ENCODE measurements at places on chromosomes 12 and 14. TPM values are rescaled to one million over a fixed set of nuclear protein-coding genes. Genes with fewer than 3 reads are reported as not detected.

Gene ST8SIA1
- total RNA-seq, result 23.5 TPM

DNA sequence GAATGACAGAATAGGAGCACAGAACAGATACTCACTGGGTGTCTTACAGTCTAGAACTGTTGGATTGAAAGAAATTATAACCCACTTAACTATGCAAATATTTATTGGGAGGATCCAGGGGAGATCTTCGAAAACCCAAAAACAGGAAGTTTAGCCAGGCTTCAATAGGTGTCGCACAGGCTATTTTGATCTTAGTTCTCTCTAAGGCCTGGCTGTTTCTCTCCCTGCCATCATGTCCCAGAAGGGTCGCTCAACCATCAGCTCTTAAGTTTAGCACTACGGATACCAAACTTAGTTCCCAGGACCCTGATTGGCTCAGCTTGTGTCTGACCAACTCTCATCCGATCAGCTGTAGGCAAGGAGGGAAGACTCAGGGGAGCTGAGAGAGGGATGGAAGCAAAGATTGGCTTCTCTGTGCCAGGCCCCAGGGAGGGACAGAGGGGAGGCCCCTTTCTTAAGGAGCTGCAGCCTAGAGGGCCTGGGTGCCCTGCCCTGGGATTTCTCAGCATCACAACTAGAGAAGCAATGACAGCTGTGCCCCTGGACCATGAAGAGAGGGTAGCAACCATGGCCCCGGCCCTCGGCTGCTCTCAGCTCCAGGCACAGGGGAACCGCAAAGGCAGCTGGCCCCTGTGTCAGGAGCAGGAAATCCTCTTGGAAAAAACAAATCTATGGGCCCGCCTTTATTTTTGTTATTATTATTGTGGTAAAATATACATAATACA, 13.5 kb downstream of the PHETA1 start:
- H3K27me3 ChIP-seq, result no peaks in the 10 kb centered on the region
- DNase-seq, result no peak
- H3K27ac ChIP-seq, result no peak overlapping the region
- H3K4me3 ChIP-seq, result no peak overlapping the region
- H3K4me1 ChIP-seq, result no peaks in the 10 kb centered on the region

GRCh38 chr12:11814374-11814773, 164.9 kb downstream of the ETV6 start:
- no peaks in the 10 kb centered on the region for H3K27me3 ChIP-seq
- no peak overlapping the region for H3K4me3 ChIP-seq
- no peak for DNase-seq
- peak overlapping the region; percentile 80 for H3K27ac ChIP-seq

GRCh38 chr12:122421187-122421820, 1.2 kb downstream of the CLIP1 start:
- peak overlapping the region; percentile 91 for H3K4me3 ChIP-seq
- peak overlapping the region; percentile 100 for H3K27ac ChIP-seq
- H3K36me3 ChIP-seq, result no peaks in the 10 kb centered on the region
- H3K4me1 ChIP-seq, result peaks cover 48% of the 10 kb centered on the region
- no peaks in the 10 kb centered on the region for H3K27me3 ChIP-seq

- H3K27ac ChIP-seq, result no peak overlapping the region
- no peaks in the 10 kb centered on the region for H3K27me3 ChIP-seq
- H3K36me3 ChIP-seq, result no peaks in the 10 kb centered on the region
- no peak overlapping the region for H3K4me3 ChIP-seq
Measured at GRCh38 chr12:3205742-3206519, 128.8 kb downstream of the TSPAN9 start.

GRCh38 chr14:71142375-71143038, 235.2 kb downstream of the PCNX1 start:
- no peaks in the 10 kb centered on the region for H3K36me3 ChIP-seq
- H3K4me1 ChIP-seq, result no peaks in the 10 kb centered on the region
- no peak for DNase-seq

Gene PAPOLA
- total RNA-seq, result 154 TPM

Measured in sigmoid colon (tissue), 7 donors.